Stimulated activated CD4-positive, alpha-beta T cell treated with anti-CD3 and anti-CD28 coated beads, Interleukin-1b, Interleukin-23, amount 100 ng/mL, for 48 hours (primary cell): ENCODE measurements at places on chromosomes 7 and 10.

- no peak for DNase-seq
Measured at GRCh38 chr7:100812729-100813128, 14.6 kb downstream of the EPHB4 start.

GRCh38 chr7:100191775-100192174, 14.1 kb downstream of the STAG3 start:
- no peak for DNase-seq

DNA sequence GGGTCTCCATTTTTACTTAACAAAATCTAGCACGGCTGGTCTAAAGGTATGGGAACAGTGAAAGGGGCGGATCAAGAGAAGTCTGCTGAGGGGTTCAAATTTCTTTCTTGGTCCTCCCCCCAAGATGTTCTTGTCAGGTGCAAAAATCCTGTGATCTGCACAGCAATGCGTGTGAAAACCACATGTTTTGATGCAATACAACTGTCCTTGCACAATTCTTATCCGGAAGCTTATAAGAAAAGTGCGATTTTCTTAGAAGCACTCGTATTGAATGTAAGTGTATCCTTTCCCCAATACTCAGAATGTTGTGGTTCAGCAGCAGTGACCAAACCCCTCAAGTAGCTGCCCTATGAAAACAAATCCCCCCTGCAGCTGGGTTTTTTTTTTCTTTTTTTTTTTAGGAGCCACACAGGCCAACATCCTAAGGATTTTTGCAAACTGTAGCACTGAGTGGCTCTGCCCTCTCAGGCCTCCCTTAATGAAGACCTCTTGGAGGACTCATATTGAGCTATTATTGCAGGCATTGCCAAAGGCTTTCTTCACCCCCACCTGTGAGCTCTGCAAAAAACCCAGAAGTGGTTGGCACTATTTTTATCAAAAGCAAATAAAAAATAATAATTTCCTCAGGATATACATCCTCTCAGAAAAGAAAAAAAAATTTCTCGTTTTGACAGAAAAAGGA, 151.9 kb upstream of the ITGB1 start:
- no peak for DNase-seq

DNA sequence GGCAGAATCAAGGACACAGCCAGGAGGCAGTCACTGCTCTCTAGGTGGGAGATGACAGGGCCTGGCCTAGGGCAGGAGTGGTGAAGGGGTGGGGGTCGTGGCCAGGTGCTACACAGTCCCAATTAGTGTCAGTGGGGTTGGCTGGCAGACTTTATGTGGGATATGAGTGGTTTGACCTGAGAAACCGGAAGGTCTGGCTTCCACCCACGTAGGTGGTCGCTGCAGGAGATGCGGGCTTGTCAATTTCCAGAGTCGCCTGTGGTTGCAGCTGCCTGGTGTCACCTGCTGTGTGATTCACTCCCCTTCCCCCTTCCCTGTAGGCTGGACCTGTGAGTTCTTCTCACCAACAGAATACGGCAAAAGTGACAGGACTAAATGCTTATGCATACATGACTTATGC, 124.3 kb downstream of the KLF6 start:
- no peak for DNase-seq

DNA sequence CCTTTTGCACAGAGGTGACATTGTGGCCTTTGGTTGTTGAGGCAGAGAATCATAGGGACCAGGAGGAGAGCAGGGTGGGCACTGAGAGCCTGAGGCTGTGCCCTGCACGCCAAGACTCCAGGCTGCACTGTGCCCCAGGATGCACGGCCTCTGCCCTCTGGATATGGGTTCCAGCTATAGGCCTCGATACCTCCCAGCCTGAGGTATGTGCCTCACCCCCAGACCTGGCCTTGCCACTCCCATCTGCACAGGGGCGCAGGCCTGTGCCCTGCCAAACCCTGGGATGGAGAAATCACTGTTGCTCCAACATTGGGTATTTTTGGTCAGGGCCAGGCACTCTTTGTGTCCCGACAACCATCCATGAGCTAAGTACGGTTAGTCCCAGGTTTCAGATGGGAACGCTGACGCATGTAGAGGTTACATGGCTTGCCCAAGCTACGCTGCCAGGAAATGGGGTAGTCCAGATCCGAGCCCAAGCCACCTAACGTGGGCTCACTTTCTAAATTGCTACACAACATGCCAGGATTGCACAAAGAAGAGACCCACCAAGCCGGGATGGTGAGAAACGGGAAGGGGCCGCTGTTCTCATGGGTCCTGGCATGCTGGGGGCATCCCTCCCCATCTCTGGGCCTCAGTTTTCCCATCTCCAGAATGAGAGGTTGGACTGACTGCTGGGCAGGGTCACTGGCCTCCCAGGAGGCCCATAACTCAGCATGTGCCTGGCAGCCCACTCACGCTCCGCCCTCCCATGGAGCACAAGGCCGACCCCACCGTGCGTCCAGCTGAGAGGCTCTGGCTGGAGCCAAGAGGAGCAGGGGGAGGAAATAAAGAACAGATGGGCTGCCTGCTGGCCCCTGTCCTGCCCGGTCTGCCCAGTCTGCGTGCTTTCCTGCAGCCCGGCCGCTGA, 44.2 kb downstream of the ZCCHC24 start:
- no peak for DNase-seq

- DNase-seq: no peak
Measured at GRCh38 chr7:47227762-47228177, 354.1 kb downstream of the TNS3 start.

DNA sequence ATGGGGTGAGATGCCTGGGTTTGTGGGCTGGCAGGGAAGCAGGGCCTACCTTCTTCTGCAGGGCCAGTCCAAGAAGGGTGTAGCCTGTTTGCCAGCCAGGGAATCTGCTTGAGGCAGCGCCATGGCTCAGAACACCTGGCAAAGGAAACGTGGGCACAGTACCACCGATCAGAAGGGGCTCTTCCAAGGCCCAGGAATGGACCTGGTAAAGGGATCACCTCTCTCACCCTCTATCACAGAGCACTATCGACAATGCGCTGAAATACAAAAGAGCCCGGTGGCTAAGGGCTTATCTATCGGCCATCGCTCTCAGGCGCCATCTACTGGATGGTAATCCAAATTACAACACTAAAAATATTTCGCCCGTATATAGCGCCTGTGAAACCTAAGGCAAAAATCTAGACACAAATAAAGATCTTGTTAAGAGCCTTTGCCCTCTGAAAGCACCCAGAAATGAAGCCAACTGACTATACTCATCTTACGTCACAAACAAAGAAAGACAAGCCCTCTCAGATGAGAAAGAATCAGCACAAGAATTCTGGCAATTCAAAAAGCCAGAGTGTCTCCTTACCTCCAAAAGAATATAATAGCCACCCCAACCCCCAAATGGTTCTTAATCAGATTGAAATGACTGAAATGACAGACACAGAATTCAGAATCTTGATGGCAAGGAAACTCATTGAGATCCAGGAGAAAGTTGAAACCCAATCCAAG, 217.8 kb upstream of the HPS1 start:
- DNase-seq: peak; percentile 16

- no peak for DNase-seq
Measured at GRCh38 chr7:47796347-47796746, 151.9 kb downstream of the PKD1L1 start.

- no peak for DNase-seq
Measured at GRCh38 chr10:119409906-119410305, 132.6 kb downstream of the RGS10 start.

DNA sequence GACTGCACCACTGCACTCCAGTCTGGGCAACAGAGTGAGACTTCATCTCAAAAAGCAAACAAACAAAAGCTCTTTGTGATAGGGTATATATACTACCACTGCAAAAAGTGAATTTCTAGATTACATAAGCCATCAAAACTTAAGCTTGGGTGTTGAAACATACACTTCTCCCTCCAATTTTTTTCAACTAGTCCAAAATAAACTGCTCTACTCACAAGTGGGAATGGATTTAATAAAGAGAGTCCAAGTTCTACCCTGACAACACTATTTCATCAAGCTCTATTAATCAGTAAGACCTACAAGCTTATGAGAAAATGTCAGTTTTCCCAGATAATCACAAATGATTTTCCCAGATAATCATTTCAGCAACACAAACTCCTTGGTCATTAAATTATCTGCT, 82.7 kb downstream of the NT5C2 start:
- DNase-seq: no peak

DNA sequence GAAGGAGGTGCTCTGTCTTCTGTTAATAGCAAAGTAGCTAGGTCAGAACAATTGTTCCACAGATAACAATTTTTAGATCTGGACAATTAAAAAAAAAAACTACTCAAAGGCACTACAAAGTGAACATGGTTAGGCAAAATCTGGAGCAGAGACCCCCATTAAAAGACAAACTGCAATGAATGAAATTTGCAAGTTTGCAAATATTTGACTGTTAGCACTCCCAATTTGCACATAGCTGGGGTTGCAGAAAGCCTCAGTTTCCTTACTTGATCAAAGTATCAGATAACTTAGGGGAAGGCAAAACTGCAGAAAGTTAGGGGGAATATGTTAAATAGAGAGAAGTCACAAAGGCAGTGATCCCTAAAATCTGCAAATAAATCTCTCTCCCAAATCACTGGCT, 68.3 kb downstream of the DGKI start:
- DNase-seq: no peak

GRCh38 chr7:106057204-106057961, 54.7 kb downstream of the SYPL1 start:
- DNase-seq: no peak
